CD4-positive, alpha-beta T cell (primary cell): ENCODE measurements at places on chromosomes 2 and 18. TPM values are rescaled to one million over a fixed set of nuclear protein-coding genes. Genes with fewer than 3 reads are reported as not detected.
A peak's percentile ranks its signal among the peaks of the same experiment; 100 is the strongest.

- no peak for DNase-seq
These were observed 32.2 kb upstream of the CREB1 start for GRCh38 chr2:207497596-207497995.

- no peak for DNase-seq
These were observed 111.7 kb upstream of the AGAP1 start for GRCh38 chr2:235382179-235382578.

GRCh38 chr2:144876013-144876412 lies 356.1 kb upstream of the ZEB2 start:
- no peak for DNase-seq

Gene ABCG5
- not detected for total RNA-seq

DNA sequence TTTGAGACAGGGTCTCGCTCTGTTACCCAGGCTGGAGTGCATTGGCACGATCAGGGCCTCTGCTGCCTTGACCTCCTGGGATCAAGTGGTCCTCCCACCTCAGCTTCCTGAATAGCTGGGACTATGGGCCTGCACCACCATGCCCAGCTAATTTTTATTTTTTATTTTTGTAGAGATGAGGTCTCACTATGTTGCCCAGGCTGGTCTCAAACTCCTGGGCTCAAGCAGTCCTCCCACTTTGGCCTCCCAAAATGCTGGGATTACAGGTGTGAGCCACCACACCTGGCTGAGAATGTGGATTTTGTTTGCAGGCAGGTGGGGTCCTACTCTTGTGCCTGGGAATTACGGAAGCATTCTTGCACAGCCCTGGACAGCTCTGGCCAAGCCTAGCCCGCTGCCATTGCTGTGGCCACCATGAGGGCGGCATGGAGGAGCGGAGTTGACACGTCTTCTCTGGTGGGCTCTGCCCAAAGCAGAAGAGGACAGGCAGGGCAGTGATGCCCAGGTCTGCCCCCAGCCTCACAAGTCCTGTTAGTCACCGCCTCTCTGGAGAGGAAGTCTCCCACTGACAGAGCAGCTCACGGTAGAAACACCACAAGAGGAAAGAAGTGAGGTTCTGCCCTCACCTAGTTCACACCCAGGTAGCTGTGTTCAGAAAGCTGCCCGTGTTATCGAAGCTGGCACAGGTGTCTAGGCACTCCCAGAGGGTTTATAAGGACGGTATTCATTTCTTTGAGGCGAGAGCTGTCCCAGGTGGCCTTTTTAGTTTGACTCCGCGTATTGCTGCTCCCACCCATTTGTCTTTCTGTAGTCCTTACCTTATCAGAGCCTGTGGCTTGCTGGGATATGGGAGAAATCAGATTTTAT lies 46.2 kb downstream of the ARMC9 start:
- no peak for DNase-seq

Gene BBS5
- 2.1 TPM for total RNA-seq

GRCh38 chr2:38945911-38946310 lies 56.2 kb downstream of the ARHGEF33 start:
- DNase-seq: no peak

DNA sequence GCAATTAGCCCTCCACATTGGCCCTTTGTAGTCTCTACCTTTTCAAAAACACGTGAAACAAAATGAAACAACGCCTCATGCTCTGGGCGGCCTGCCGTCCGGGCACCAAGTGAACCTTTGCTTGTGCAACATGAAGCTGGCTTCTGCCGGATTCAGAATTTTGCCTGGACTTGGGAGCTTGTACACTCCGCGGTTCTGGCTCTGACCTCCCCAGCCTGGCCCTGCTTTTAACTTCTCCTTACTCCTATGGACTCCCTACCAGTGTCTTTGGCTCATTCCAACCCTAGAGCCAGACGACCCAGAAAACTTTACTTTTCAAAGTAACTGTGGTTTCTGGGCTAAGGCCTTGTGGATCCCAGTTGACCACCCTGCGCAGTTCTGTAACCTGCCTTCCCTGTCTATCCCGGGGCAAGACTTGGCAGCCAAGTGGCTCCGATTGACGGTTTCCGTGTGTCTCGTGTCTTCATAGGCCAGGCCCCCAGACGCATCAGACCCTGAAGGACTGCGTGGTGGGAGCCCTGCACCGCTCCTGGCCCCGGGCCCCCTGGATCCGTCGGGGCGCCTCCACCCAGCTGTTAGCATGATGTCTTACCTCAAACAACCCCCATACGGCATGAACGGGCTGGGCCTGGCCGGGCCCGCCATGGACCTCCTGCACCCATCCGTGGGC lies 1.9 kb downstream of the OTX1 start:
- DNase-seq: no peak

DNA sequence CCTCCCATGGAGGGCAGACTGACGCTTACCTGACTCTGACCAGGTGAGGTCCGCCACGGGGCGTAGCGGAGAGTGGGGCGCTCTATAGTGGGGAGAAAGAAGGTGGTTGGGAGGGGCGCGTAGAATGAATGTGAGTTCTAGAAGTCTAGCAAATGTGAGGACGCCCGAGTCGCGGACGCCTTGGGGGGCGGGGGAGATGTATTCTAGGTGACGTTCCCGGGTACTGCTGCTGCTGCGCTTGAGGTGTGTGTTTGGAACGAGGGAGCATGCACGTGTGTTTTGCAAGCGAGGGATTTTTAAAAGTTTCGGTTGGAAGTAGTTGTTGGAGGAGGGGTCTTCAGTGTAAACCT lies 758 bp downstream of the RIF1 start:
- peak; percentile 12 for DNase-seq

GRCh38 chr2:98140210-98140609 lies 53.2 kb downstream of the VWA3B start:
- DNase-seq: no peak

DNA sequence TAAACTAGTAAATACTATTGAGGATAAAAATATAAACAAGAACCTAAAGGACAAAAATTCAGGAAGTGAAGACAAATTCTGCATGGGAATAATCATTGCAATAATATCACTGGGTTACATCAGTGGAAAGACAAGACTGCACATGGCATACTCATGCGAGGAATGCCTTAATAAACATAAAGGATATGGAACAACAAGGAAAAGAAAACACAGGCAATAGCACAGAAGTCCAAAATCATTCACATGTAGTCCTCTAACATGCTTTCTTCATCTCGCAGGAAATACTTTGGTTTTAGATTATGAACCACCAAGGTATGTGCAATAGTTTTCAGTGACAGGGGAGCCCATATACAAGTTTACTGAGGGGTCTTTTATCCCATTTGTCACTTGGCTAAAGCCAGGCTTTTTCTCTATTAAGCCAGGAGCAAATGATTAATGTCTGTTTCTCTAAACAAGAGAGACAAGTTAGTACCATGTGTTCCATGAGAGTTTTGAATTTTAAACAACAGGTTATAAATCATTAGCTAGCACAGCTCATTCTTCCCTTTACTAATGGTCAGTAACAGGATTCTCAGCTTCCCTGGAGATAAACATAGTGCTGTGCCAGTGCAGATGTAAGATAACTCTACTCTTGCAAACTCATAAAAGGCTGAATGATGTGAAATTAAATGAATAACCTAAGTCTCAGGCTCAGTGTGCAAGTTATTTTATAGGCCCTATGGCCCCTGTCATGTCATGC lies 353.6 kb upstream of the FSIP2 start:
- no peak for DNase-seq

DNA sequence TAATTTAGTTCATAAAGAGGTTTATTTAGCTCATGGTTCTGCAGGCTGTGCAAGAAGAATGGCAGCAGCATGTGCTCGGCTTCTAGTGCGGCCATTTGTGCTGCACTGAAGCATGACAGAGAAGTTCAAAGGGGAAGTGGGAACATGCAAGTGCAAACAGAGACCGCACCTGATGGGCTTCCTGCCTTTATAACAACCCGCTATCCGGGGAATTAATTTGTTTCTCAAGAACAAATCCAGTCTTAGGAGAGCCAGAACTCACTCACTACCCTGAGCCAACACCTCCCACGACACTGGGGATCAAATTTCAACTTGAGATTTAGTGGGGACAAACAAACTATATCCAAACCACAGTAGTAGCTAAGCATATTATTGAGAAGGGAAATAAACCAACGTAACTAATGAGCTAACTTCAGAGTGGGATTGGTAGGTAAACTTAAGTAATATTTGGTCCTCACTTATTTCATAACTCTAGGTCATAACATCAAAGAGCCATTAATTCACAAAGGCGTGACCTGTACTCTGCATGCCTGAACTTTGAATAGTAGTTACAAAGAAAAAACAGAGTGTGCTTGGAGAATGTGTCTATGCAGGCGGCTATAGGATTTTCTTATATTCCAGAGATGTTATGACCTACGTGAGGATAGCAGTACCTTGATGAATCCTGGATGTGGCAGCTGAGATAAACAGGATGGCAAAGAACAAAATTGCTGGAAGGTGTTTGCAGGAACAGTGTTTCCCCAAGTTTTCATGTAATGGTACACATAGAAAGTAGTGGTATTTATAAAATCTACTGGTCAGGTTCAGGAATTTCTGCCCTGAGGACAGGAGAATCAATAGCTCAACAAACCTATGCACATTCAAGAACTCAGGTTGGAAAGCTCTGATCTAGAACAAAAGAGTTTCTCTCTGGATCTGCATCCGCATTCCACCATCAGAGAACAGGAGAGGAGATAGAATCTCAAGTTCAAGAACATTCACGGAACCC lies 845.9 kb upstream of the ID2 start:
- DNase-seq: peak; percentile 20

DNA sequence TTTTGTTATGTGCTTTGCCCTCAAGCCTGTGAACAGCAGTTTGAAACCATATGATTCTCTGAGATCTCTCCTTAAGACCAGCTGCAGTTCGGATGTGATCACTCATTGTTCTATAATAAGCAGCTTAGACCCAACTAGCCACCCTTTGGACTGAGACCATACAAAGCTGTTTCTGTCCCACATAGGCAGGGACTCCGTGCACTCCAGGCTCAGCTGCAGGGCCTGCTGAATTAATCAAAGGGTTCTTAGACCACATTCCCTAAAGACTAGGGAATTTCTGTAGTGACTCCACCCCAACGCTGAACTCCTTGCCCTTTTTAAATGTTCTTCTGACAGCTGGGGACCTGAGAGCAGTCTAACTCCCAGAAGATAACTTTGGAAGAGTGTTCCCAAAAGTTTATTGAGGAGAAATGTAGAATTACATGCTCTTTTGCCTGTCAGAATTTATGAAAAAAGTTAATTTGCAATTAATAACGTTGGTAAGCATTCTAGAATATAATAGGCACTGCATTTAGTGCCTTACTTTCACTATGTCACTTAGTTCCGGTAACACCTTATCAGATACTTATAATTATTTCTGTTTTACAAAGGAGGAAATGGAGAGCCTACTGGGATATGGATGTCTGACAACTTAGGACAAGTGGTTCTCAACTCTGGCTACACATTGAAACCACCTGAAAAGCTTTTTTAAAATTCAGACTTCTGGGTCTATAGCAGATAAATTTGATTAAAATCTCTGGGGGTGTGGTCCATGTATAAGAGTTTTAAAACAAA lies 42.3 kb downstream of the GULP1 start:
- no peak for DNase-seq

DNA sequence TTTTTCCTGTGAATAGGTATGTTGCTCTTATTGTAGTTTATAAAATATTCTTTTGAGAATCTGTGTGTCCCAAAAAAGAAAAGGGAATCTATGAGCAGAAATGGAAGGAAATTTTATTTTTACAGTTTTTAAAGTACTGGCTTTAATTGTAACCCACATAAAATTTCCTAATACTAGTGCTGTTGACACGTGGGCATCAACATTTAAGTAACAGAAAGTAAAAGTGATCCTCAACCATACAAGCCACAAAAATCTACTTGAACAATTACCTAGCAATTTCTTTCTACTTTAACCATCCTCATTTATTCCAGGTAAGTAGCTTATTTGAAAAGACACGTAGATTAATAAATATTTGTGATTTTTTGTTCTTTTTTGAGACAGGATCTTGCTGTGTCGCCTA lies 62.0 kb downstream of the MAP3K20 start:
- DNase-seq: no peak

GRCh38 chr18:7133181-7133580 lies 15.6 kb upstream of the LAMA1 start:
- DNase-seq: no peak

- no peak for DNase-seq
These were observed 10.0 kb downstream of the GALNT5 start for GRCh38 chr2:157267476-157267875.

DNA sequence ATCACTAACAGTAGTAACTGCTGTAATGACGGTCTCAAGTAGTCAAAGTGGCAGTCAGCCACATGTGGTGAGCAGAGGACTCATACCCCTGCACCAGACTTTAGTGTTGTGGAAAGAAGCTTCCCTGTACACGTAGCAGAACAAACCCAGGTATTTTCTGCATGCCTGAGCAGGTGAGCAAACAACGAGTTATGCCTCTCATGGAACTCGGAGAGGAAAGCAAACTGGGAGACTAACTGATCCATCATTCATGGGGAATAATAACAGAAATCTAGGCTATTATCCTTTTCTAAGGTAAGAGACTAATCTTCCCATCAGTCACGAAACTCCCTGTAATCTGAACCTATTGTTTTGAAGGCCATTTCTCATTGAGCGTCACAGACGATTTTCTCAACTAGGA lies 1495.2 kb upstream of the NXPH2 start:
- no peak for DNase-seq

- no peak for DNase-seq
These were observed 149.2 kb downstream of the PLEKHA3 start for GRCh38 chr2:178629463-178629862.

Gene GPR17
- total RNA-seq: not detected

DNA sequence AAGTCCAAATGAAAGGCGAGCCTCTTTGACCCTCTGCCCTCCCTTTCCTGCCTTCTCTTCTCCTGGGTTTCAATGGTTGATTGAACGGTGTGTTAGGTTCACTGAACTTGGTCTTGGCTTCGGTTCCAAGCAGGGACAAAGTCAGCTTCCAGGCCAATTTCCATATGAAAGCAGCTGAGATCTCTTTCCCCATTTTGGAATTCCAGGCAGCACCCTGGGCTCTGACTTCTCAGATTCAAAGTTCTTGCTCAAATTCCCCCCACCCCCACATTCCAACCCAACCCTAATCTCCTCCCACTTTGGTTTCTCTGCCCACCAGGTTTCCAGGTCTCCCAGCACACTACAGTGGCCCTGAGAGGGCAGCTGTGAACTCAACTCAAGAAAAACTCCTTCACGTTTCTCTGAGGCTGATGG lies 231.0 kb downstream of the INSIG2 start:
- DNase-seq: no peak
